ENCODE measurements at places on chromosomes 5 and 9.

GRCh38 chr5:53928641-53929040 is 368.2 kb downstream of the NDUFS4 start:
- no peak for DNase-seq

DNA sequence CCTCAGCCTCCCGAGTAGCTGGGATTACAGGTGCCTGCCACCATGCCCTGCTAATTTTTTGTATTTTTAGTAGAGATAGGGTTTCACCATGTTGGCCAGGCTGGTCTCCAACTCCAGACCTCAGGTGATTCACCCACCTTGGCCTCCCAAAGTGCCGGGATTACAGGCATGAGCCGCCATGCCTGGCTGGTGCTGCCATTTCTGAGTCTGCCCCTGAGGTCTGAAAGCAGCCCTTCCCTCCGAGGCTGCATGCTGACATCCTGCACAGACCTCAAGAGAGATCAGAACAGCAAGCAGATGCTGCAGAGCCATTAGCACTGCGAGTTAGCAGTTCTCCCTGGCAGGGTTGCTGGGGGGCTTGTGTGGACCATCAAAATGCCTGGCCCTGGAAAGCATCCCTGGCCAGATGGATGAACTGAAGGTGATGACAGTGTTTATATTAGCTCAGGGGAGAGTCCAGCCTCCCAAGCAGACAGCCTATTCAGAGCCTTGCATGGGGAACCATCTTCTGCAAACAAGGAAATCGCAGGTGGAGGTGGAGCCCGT is 176.5 kb upstream of the PANK3 start:
- DNase-seq = no peak

DNA sequence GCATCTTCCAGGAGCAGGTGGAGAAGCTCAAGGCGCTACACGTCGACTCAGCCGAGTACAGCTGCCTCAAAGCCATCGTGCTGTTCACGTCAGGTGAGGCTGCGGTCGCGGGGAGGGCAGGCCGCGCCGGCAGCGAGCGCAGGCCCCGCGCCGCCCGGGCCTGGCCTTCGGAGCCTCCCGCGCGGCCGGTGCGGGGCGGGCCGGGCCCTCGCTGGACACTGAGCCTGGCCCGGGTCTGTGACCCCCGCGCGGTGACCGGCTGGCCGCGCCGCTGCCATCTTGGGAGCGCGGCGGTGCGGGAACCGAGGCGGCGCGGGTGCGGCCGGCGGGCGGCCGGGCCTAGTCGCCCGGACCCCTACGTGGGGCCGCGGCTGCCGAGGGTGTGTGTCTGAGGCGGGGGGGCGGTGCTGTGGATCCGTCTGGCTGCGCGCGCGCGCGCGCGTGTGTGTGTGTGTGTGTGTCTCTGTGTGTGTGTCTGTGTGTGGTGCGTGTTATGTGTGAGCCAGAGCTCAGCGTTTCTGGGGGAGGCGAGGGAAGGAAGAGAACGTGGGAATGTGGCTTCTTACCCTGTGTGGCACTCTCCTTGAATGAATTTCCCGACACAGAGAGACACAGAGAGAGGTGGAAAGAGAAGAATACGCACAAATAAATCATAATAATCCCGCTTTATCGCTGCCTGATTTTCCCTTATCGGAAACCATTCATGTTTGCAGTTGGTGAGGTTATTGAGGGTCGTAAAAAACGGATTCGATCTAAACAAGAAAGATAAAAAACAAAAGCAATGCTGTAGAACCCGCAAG is 5.5 kb downstream of the NR2F1 start:
- DNase-seq = no peak

GRCh38 chr9:125586172-125586511 is 120.9 kb downstream of the MAPKAP1 start:
- DNase-seq = no peak

DNA sequence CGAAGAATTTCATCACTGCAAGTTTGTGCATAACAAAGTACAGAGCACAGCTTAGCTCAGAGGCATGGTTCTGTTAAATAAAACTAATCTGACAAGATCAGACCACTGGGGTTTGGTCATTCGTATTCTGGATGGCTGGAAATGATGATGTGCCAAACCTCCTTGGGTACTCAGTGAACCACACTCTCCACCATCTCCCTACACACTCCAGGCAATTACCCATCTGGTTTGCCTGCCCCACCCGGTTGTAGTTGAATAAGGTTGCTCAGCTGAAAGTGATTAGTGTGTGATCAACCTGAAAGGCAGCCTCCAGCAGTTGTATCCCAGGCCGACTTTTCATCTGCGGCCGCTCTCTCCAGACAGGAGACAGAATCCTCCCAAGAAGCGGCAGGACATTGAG is 371.4 kb downstream of the TLE1 start:
- DNase-seq = no peak

GRCh38 chr5:84378961-84379360 is 5.7 kb downstream of the EDIL3 start:
- peak; percentile 40 for DNase-seq

GRCh38 chr9:84829471-84829870 is 159.9 kb downstream of the NTRK2 start:
- no peak for DNase-seq

GRCh38 chr5:80990971-80991370 is 30.8 kb downstream of the RASGRF2 start:
- DNase-seq = no peak

DNA sequence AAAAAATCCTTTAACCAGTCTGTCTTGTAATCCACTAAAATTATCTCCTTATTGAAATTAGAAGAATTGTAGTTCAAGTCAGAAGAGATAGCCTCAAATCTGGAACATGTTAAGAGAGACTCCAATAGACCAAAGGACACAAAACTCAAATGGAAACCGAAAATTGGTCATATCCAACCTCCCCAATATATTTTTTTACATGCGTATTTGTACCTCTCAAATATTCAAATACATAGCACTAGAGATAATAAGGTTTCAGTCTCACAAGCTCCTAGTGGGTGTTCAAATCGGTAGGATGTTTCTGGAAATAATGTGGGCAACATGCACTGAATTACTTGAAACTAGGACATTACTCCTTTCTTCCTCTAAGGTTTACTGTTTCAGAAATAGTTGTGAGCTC is 33.5 kb downstream of the EPB41L4A start:
- no peak for DNase-seq

- no peak for DNase-seq
These were observed 475.5 kb upstream of the ACO1 start for GRCh38 chr9:31908891-31909480.

- DNase-seq = peak; percentile 48
These were observed 76.8 kb upstream of the RANBP3L start for GRCh38 chr5:36378551-36378950.

DNA sequence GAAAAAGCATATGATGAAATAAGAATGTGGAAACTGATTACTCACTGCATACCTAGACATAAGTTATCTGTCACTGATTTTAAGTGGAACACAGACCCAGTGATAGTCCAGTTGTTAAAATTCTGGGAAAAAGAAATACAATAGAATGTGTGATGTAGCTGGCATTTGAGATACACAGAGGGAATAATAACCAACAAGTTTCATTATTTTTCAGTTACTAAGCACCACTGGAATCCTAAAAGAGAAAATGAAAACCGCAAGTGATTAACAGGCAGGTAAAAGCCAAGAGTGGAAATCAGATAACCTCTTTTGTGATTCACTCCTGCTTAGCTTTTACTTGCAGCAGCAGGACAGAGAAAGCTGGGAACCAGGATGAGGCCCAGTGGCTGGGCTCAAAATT is 994.0 kb upstream of the SEMA6A start:
- no peak for DNase-seq

DNA sequence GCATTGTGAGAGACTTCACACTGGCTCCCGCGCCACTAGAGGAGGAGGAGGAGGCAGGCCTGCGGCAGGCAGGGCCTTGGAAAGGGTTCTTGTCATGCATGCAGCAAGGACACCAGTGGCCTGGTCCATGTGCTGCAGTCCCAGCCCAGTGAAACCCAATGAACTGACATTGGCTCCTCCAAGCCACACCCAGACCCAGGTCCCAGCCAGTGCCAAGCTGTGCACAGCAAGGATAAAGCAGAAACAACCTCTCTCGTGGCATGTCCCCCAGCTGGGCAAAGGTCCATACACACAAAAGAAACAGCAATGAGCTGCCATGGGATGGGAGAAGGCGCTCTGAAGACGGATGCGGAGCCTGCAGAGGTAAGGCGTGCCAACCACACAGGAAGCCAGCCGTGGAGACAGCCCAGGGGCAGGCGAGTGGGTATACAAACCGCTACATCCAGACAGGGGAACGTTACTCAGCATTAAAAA is 89.2 kb downstream of the SEMA4D start:
- no peak for DNase-seq

- DNase-seq = no peak
These were observed 40.9 kb downstream of the ARHGEF28 start for GRCh38 chr5:73666891-73667290.

GRCh38 chr5:119275146-119275545 is 80.7 kb upstream of the TNFAIP8 start:
- peak; percentile 43 for DNase-seq

- DNase-seq = no peak
These were observed 29.3 kb downstream of the RNF20 start for GRCh38 chr9:101562966-101563365.

- DNase-seq = no peak
These were observed 118.4 kb downstream of the PLK2 start for GRCh38 chr5:58341476-58341875.

DNA sequence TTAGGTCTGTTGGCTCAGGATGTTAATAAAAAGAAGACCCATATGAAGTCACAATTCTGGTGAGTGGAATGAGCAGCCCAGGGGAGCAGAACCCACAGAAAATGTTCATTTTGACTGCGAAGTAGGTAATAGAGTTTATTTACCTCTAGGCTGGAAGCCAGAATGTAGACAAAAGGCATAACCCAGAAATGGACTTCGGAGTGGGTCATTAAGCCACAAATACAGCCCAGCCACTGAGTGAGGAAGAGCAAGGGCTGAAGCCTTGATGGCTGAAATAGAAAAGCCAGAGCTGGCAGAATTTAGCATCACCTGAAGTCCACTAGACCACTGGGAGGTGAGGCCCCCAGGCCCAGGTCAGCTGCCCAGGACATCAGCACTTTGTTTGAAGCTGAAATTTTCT is 168.0 kb downstream of the NXNL2 start:
- DNase-seq = no peak

DNA sequence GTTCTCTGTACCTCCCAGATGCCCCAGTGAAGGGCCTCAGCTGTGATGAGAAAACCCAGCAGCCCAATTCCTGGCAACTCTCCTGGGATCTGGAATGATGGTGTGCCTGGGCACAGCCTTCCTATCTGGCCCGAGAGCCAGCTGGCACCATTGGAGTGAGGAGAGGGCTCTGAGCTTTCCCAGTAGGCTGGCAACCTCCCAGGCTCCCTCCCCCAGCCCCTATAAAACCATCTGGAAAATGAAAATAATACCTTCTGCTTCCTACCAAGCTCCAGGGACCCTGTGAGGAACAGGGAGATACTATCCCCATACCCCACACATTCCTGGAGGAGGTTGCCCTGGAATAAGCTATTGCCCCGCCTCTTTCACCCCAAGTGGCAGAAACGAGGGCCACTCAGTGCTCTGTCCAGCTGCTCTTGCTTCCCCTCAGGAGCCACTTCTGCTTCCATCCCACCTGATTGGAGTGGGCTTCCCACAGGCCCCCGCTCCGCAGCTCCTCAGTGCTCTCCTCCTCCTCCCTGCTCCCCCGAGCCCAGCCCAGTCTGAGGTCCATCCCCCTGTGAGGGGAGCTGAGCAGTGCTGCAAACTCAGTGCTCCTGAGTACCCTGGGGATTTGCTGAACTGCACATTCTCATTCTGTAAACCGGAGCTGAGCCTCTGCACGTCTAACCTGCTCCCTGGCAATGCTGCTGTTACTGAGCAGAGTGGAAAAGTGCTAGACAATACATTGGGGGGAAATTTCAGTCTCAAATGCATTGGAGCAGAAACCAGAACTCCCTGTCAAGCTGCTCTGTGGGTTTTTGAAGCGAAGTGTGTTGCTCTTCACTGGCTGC is 74.7 kb downstream of the THBS4 start:
- DNase-seq = no peak

GRCh38 chr5:79547429-79547822 is 33.5 kb upstream of the HOMER1 start:
- DNase-seq = no peak

GRCh38 chr9:105264380-105264779 is 19.9 kb downstream of the SLC44A1 start:
- peak; percentile 8 for DNase-seq

- DNase-seq = peak; percentile 56
These were observed 3.0 kb upstream of the HRCT1 start for GRCh38 chr9:35903049-35903448.
